ENCODE measurements at places on chromosomes 11 and 22.

DNA sequence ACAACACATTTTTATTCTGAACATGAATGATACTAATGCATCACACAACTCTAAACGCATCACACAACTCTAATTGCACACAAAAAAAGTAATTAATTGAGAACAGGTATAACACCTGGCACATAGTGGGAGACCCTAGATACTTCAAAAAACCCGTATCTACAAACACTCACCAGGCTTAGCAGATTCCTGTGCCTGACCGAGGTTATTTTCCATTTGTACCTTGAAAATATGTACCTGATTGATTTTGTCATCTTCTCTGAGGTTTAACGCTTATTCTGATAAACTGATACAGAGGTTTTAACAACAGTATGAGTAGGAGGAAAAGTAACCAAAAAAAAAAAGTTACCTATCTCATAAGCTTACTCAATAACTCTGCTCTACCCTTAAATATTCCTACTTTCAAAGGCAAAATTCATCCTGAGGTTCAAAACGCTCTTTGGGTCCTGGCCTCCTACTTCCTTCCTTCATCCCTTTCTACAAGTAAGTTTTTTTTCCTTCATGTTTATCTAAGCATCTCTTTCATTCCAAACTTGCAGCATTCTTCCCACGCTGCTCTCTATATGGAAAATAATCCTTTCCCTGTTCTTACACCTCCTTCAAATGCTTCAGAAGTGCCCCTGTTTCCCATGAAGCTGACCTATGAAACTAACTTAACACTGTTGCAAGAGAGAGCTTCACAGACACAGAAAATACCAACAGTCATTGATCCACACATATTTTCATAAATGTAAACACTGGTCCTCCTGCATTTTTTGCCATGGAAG is 73.3 kb downstream of the ETS1 start:
- no peak for DNase-seq

DNA sequence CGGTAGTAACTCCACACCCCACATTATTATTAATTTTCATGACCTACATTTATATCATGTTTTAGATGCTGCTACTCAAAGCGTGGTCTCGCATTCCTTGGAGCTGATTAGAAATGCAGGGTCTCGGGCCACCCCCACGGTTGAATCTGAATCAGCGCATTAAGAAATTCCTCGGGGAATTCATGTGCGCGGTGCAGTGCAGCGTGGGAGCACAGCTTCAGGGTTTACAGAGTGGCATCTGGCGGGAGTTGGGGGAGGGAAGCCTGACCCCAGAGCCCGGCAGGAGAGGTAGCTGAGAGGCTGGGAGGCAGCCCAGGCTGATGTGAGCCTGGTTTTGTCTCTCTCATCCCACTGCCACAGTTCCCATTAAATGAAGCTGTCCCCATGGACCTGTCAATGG is 48.1 kb upstream of the DAGLA start:
- no peak for DNase-seq

GRCh38 chr11:103364687-103365086 is 255.5 kb downstream of the DYNC2H1 start:
- DNase-seq = no peak

DNA sequence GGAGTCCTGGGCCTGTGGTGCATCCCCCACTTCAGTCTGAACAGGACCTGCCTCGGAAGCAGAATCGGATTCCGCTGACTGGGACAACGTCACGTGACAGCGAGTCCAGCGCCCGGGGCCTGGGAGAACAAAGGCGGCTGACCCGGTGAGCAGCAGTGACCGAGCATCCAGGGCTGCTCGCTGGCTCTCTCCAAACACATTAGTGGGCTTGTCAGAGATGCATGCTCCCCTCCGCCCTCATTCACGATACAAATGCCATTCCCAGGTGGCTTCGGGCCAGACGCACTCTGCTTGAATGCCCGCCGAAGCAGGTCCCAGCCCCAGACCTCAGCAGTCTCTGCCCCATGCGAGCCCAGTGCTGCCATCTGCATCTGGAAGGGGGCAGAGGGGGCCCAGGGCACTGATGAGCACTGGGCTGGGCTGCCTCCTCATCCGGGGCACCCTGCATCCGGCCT is 91.0 kb downstream of the WNT7B start:
- DNase-seq = no peak

- no peak for DNase-seq
These were observed 22.5 kb upstream of the RTL6 start for GRCh38 chr22:44520465-44521094.

DNA sequence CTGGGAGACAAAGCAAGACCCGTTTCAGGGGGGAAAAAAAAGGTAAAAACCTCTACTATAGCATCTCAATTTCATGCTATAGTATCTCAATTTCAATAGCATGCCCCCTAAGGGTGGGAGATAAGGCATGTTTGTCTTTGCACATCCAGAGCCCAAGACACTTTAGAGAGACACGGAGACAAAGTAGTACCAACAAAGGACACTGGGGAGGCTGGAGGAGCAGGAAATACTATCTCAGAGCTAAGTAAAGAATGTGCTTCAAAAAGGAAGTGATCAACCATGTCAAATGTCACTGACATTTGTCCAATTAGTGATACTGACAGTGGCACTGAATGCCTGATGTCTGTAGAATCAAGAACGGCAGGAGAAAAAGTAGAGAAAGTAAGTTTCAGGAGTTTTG is 68.6 kb downstream of the RRAS2 start:
- no peak for DNase-seq

DNA sequence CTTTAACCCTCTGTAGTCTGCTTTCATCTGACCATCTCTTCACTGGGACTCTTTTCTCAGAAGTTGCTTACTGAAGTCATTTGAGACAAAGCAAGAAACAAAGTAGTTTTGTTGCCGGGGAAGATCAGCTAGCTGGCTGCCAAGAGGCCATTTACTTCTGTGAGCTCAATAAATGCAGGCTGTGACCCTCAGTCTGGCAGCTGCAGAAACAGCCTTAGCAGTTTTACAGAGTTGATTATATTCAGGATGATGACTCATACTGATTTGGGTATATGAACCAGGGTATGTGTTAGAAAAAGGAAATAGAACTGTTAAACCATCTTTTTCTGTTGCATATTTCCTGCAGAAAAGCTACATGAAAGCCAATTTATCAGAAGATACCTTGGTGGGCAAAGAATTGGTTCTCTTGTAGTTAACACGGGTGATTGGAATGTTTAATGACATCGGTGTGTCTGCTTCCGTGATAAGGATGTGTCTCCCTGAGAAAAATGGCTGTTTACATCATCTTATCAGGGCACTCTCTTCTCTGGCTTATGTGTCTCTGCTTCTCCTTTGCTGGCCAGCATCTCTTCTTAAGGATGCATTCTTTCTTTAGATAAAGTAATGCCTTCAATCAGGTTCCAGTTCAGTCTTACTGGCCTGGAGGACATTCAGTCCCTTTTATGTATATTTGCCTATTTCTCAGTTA is 18.5 kb downstream of the FIBIN start:
- DNase-seq = no peak

- DNase-seq = no peak
These were observed 3.0 kb downstream of the RSPH14 start for GRCh38 chr22:23138584-23139435.

DNA sequence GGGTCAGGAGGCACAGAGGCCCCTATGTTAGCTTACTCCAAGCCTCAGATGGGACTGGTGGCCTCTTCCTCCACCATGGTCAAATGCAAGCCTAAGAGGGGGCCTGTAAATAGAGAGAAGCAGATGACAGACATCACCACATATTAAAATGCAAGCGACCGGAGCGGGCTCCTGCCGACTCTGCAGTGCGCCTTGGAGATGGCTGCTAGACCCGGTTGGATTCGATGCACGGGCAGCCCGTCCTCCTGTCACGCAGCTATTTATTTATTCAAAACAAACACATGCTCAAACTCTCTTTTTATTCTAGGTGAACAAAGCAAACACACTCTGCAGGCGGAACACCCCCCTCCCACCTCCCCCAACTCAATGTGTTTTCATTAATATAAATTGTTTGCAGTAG is 208.0 kb downstream of the DSCAML1 start:
- DNase-seq = no peak

- DNase-seq = no peak
These were observed 4.6 kb upstream of the IL17REL start for GRCh38 chr22:50016988-50017700.

DNA sequence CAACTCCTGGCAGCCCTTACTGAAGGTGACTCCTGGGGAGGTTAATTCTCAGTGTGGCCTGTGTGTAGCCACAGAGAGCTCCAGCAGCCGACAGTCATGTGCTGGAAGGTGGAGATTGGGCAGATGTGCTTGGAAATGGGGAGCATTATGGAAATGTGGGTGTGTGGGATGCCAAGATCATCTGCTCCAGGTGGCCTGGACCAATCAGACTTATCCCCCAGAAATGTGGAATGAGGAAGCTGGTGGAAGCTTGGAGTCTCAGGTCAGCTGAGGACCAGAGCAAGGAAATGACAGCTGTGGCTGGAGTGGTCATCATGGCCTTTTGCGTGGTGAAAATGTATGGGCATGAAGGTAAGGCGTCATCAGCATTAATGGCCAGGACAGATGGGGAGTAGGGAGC is 234.0 kb downstream of the MIAT start:
- no peak for DNase-seq

GRCh38 chr11:71940561-71941219 is 11.8 kb downstream of the RNF121 start:
- DNase-seq = no peak

GRCh38 chr11:72227316-72228228 is 3.0 kb downstream of the INPPL1 start:
- no peak for DNase-seq

DNA sequence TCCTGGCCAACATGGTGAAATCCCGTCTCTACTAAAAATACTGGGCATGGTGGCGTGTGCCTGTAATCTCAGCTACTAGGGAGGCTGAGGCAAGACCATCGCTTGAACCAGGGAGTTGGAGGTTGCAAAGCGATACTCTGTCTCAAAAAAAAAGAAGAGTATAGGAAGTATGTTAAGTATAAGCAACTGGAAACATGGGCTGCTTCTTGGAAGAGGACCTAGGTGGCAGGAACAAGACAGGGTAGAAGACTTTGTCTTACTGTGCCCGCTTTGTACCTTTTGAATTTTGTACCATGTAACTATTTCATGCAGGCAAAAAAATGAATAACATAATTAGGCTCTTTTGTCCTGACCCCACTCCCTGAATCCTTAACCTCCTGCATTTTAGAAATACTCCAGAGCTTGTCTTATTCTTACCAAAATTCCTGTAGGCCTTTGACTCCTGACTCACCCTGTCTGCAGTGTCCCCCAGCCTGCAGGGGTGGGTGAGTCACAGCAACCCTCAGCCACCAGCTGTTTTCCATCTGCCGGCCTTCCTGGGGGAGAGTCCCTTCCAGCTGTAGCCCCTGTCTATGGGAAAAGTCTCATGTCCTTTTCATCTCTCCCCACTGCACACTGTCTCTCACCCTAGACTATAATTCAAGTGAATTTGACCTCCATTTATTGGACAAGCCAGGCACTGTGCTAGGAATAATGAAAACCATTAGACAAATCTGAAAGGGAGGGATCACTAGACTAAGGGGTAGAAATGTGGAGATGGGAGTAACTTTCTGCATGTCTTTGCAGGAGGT is 41.8 kb downstream of the TXN2 start:
- DNase-seq = no peak

- no peak for DNase-seq
These were observed 99.0 kb upstream of the HSD17B12 start for GRCh38 chr11:43581370-43582023.

DNA sequence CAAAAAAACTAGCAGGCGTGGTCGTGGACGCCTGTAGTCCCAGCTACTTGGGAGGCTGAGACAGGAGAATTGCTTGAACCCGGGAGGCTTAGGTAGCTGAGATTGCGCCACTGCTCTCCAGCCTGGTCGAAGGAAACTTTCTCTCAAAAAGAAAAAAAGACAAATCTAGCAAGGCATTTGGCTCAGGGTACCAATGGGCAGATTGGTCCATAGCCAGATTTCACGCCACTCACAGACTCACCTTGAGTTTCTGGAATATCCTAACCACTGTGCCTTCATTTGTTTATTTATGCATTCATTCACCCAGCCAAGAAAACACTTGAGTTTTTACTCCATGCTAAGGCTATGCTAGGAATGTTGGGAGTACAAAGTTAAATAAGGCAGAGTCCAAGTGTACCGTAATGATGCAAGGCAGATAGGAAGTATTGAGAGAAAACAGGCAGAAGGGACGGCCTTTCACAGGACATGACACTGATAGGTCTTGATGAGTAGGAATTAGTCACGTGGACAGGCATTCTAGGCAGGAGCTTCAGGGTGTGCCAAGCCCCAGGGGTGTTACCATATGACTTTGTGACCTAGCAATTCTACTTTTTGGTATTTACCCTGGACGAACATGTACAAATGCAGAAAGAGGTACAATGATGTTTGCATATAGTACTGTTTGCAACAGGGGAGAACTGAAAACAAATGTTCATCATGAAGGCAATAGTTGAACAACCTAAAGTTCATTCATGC is 3.0 kb upstream of the PACSIN3 start:
- no peak for DNase-seq

GRCh38 chr11:116061322-116061721 is 557.1 kb upstream of the CADM1 start:
- no peak for DNase-seq

- DNase-seq = no peak
These were observed 54.4 kb downstream of the IGLL5 start for GRCh38 chr22:22941831-22942510.

- DNase-seq = no peak
These were observed 559.9 kb downstream of the MN1 start for GRCh38 chr22:27241430-27242321.

DNA sequence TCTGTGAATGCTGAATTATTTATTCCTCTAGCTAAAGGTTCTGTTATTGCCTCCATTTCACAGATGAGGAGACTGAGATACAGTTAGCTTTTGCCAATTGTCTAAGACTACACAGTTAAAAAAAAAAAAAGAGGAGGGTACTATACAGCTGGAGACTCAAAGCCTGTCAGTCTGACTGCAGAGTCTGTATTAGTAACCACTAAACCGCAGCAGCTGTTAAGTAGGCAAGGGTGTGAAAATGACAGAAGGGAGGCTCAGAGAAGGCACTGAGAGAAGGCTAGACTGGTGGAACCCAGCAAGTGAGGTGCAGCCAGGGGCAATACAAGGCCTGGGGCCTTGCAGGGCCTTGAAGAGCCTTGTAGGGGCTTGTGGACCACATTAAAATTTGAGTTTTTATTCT is 181.2 kb downstream of the CSNK2A3 start:
- DNase-seq = no peak
